ENCODE measurements at places on chromosomes 12 and 14. TPM values are rescaled to one million over a fixed set of nuclear protein-coding genes. Genes with fewer than 3 reads are reported as not detected.

GRCh38 chr14:50232276-50232642 is 881 bp upstream of the SOS2 start:
- no peak for DNase-seq

GRCh38 chr14:100601064-100601463 is 13.8 kb upstream of the BEGAIN start:
- DNase-seq: no peak

BEGAIN gene
- 1.2 TPM for polyA plus RNA-seq

DNA sequence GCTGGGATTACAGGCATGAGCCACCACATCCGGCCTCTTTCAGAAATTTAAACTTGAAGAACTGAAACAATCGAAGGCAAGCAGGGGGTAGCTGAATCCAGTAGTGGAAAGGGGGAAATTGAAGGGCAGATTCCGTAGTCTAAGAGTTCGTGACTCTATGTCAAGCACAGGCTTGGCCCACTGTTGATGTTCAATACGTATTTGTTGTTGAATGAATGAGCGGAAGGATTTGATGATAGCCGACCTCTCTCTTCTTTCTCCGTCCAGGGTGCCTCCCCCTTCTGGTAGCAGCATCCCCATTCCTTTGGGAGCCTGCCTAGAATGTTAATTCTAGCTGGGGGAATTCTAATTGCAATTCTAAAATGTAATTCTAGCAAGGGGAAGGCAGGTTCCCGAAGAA is 59.8 kb upstream of the MED13L start:
- DNase-seq: no peak

- DNase-seq: no peak
These were observed 40.9 kb upstream of the A2ML1 start for GRCh38 chr12:8781381-8782127.

DNA sequence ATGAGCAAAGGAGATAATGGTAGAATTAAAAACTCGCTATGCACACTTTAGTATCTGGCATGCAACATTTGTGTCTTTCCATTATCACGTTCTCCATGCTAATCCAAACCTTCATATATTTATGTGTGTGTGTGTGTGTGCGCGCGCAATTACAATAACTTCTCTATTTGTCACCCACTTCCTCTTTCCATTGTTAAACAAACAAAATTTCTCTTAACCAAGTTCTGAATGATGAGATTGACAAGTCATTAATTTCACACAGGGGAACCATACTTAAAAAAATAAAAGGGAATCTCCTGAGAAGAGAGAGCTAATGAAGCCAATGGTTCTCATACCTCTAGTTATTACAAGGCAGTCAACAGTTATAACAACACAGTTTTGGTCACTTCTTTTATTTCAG is 575.9 kb upstream of the MDGA2 start:
- no peak for DNase-seq

PLXNC1 gene
- 7.1 TPM for polyA plus RNA-seq

DNA sequence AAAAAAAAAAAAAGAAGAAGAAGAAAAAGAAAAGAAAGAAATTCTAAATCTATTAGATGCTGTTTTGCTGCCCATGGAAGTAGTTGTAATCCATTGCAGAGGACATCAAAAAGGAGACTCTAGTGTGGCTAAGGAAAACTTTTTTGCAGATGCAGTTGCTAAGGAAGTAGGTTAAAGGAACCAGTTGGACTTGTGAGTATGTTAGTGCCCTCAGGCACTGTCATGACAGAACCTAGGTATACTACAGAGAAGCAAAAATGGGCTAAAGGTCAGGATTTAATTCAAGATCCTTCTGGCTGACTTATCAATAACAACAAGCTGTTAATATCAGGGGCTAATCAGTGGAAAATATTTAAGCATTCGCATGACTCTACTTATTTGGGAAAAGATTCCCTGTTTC is 1571.6 kb upstream of the FLRT2 start:
- DNase-seq: no peak

DNA sequence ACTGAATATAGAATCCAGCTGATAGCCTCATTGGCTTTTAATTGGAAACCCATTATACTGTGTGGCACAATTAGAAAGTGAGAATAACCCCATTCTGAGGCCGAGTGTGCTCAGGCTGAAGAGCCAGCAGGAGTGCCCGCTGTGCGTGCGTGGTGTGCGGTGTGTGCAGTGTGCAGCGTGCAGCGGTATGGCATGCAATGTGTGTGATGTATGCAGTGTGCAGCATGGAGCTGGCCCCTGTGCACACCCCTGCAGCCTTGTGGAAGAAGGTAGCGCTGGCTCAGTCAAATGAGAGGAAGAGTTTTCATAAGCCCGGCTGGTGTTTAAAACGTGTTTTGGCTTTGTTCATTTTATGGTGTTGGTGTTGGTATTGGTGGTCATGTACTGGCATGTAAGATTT is 22.9 kb downstream of the CKB start:
- no peak for DNase-seq

GRCh38 chr14:77040741-77041653 is 12.5 kb upstream of the IRF2BPL start:
- DNase-seq: no peak

DNA sequence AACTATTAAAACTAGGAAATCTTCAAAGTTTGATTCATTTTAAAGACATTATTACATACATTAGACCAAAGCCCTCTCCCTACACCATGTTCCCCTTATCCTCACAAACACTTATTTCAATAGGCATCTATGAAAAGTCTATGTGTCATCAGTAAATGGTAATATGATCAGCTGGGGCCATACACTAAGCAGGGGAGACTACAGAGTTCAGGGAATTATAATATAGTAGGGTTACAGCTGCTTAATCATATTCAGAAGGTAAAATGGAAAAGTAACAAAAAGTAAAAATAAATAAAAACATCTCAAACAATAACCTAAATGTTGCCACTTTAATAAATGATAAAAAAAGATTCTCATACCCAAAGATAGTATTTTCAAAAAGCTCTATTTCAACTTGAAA is 29.1 kb downstream of the PAWR start:
- DNase-seq: no peak

GRCh38 chr12:55679691-55680090 is 28.0 kb downstream of the ITGA7 start:
- no peak for DNase-seq

KRT6B gene
- polyA plus RNA-seq: not detected

- no peak for DNase-seq
These were observed 31.7 kb upstream of the HDAC7 start for GRCh38 chr12:47851303-47851952.

- DNase-seq: no peak
These were observed 670 bp downstream of the DYRK2 start for GRCh38 chr12:67649261-67649569.

TSPAN8 gene
- 44.1 TPM for polyA plus RNA-seq

GRCh38 chr12:105552056-105552455 is 221.6 kb downstream of the C12orf75 start:
- no peak for DNase-seq

DNA sequence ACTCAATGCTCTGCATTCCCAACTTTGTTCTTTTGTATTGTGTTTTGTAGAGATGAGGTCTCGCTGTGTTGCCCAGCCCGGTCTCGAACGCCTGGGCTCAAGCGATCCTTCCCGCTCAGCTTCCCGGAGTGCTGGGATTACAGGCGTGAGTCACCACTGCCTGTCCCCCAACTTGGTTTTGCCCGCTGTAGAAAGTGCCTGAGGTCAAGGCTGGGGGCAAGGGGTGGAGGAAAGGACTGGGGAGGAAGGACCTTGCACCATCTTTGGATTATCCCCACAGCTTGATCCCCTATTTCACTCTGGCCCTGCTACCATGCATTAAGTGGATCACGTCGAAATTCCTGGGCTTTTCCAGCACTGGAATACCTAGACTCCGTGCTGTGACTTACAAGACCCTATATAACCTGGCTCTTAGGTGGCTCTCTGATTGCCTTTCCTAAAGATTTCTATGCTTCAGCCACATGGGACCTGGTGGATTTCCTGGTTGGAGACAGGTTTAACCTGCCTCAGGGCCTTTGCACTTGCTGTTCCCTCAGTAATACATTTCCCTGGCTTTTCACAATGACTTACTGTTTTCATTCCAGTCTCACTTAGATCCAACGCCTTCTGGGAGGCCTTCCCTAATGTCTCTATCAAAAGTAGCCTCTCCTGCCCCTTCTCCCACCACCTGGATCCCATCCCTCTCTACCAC is 608 bp upstream of the PIANP start:
- no peak for DNase-seq

FAM186B gene
- 0.86 TPM for polyA plus RNA-seq

DENND5B gene
- polyA plus RNA-seq: 32.7 TPM
